ENCODE measurements at places on chromosomes 6 and 20. TPM values are rescaled to one million over a fixed set of nuclear protein-coding genes. Genes with fewer than 3 reads are reported as not detected.

DNA sequence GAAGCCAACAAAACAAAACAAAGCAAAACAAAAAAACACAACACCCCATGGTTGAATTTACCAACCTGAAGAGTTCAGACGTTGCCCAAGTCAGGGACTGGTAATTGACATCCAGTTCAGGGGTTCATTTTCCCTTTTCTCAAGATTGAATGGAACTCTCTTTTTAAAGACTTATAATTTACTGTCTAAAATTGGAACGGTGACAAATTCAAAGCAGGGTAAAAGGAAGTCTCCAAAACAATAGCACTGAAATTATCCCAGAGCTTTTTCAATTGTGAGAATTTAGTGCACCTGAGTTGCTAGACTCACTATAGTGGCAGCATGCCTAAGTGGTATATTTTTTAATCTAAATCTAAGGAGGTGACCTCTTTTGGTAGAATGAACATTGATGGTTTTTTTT is 90.9 kb upstream of the PREP start:
- no peaks in the 10 kb centered on the region for H3K4me1 ChIP-seq
- no peaks in the 10 kb centered on the region for H3K27me3 ChIP-seq

DNA sequence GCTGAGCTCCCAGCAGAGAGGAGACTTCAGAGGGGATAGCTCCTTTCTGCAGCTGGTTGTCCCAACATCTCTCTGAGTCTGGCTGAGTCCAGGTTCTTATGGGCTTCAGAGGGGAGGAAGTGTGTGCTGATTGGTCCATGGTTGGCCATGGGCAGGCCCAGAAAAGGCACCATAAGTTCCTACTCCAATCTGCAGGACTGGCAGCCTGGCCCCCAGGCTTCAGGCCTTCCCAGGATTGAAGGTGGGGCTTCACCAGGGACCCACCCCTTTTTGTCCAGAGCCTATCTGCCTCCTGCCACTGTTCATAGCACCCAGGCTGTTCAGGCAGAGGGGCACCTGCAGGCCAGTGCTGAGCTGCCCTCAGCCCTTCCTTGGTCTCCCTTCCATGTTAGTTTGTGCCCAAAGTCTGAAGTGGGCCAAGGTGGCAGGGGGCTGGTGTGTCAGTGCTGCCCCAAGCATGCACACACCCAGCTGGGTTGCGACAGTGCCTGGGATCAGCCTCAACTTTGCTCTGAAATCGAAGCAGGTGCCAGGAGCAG is 21.6 kb upstream of the TOP1 start:
- no peak overlapping the region for H3K27ac ChIP-seq
- DNase-seq: no peak
- H3K36me3 ChIP-seq: no peaks in the 10 kb centered on the region
- no peaks in the 10 kb centered on the region for H3K27me3 ChIP-seq
- H3K4me1 ChIP-seq: peaks cover 29% of the 10 kb centered on the region

DNA sequence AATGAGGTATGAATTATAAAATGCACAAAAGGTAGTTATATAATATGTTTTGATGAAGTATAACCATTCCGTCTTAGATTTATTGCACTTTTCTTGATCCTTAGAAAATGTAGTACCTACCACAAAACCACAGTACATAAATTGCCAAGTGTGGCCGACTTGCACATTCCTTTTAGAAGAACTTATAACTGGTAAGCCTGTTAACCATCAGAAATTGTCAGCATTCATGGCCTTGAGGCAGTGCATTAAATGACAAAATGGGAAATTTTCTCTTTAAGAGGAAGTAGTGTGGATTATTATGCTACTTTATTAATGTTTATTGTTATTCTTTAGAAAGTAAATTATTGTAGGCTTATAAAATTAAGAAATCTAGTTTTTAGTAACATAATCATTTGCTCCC is 29.6 kb downstream of the TAB2 start:
- no peak overlapping the region for H3K27ac ChIP-seq
- no peak overlapping the region for H3K4me3 ChIP-seq
- DNase-seq: no peak
- no peaks in the 10 kb centered on the region for H3K27me3 ChIP-seq

- no peaks in the 10 kb centered on the region for H3K27me3 ChIP-seq
- H3K4me3 ChIP-seq: no peak overlapping the region
- no peak for DNase-seq
- no peaks in the 10 kb centered on the region for H3K4me1 ChIP-seq
- no peak overlapping the region for H3K27ac ChIP-seq
Measured at GRCh38 chr20:58457083-58457695, 58.0 kb downstream of the APCDD1L start.

DNA sequence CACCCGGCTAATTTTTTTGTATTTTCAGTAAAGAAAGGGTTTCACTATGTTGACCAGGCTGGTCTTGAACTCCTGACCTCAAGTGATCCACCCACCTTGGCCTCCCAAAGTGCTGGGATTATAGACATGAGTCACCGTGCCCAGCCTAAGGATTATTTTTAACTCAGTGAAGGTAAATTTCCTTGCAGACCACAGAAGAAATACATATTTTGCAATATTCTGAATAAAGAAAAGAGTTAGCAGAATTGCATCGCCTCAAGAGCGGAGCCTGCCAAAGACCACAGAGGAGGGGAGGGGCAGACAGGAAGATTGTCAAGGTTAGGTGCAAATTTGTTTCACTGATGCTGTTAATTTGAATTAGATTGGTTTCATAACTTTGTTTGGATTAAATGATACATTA is 47.4 kb downstream of the SOD2 start:
- H3K36me3 ChIP-seq: peaks cover 2% of the 10 kb centered on the region
- DNase-seq: no peak
- no peak overlapping the region for H3K4me3 ChIP-seq

DNA sequence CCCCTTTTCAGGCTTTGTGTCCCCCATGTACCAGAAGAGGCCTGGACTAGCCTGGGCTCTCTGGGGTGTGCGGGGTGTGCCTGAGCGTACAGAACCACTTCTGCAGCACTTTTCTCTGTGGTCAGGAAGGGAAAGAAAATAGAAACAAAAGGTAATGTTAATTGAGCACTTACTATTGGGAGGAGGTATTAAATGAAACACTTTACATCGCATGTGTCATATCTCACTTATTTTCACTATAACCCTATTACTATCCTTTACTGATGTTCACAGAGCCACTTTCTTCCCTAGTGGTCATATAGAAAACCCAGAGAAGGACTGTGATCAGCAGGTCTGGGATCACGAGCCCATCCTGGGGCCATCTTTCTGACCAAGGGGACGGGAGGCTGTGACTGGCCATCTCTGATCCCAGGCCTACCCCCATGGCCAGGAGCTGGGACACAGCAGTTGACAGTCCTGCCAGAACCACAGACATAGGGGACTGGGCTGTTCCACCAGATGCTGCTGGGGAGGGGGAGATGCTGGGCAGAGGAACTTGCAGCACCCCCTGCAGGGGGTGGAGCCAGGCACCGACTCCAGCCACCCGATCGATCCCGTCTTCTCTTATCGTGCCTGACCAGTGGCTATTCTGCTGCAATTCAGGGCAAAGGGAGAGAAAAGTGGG is 107.6 kb downstream of the VEGFA start:
- H3K4me3 ChIP-seq: no peak overlapping the region
- no peak for DNase-seq
- no peak overlapping the region for H3K27ac ChIP-seq
- H3K36me3 ChIP-seq: no peaks in the 10 kb centered on the region
- no peaks in the 10 kb centered on the region for H3K27me3 ChIP-seq

GRCh38 chr20:31894980-31895675 is 24.7 kb downstream of the TTLL9 start:
- no peaks in the 10 kb centered on the region for H3K27me3 ChIP-seq
- no peaks in the 10 kb centered on the region for H3K36me3 ChIP-seq
- DNase-seq: peak; percentile 56
- peak overlapping the region; percentile 48 for H3K27ac ChIP-seq

DNA sequence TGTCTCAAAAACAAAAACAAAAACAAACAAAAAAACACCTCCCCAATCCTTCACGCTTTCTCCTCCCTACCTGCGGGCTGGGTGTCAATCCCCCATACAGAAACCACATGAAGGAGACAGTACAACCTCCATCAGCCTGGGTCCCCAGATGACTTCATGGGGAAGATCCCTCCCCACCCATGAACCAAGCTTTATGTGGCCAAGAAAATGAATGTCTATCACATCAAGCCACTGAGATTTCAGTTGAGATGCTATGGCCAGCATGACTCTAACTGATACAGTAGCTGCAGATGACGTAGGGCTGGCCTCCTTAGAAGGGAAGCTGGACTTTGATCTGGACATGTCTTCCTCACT is 21.2 kb upstream of the BNIP5 start:
- H3K4me3 ChIP-seq: no peak overlapping the region
- no peaks in the 10 kb centered on the region for H3K27me3 ChIP-seq
- no peaks in the 10 kb centered on the region for H3K36me3 ChIP-seq
- no peak overlapping the region for H3K27ac ChIP-seq
- peaks cover 5% of the 10 kb centered on the region for H3K4me1 ChIP-seq

- H3K36me3 ChIP-seq: no peaks in the 10 kb centered on the region
- peak; percentile 92 for DNase-seq
- peak overlapping the region; percentile 97 for H3K27ac ChIP-seq
- H3K27me3 ChIP-seq: no peaks in the 10 kb centered on the region
- peaks cover 38% of the 10 kb centered on the region for H3K4me1 ChIP-seq
Measured at GRCh38 chr6:105136431-105137350, 43.1 kb downstream of the POPDC3 start.

GRCh38 chr6:132731086-132731485 is 17.2 kb upstream of the VNN1 start:
- H3K4me1 ChIP-seq: no peaks in the 10 kb centered on the region
- no peak overlapping the region for H3K4me3 ChIP-seq
- H3K27ac ChIP-seq: no peak overlapping the region
- H3K27me3 ChIP-seq: no peaks in the 10 kb centered on the region

ASXL1 gene
- 23.2 TPM for polyA plus RNA-seq

SOX18 gene
- 6.5 TPM for polyA plus RNA-seq

RSPH9 gene
- 0.36 TPM for polyA plus RNA-seq

UNC5CL gene
- 0.90 TPM for polyA plus RNA-seq

TINAG gene
- 0.04 TPM for polyA plus RNA-seq

Measured in psoas muscle (tissue), 8 donors.